ENCODE measurements at places on chromosomes 4 and X. TPM values are rescaled to one million over a fixed set of nuclear protein-coding genes. Genes with fewer than 3 reads are reported as not detected.

DNA sequence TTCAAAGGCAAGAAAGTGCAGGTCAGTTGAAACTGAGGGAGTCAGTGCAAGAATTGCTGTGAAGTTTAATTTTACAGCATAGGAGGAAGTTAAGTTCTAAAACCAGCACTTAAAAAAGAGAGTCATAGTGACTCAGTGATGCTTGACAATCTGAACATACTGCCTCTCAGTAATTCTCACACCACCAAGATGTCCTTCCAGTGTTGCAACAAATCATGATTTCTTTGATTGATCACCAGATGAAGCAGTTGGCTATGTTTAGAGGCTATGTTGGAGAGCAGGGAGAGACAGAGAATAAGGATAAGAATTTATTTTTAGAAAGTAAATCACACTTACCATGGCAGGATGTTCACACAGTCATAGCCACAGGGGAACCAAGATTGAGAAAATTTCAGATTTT is 13.2 kb downstream of the TRIM2 start:
- no peak overlapping the region for H3K27ac ChIP-seq
- H3K4me1 ChIP-seq: peaks cover 14% of the 10 kb centered on the region
- no peaks in the 10 kb centered on the region for H3K27me3 ChIP-seq
- no peaks in the 10 kb centered on the region for H3K36me3 ChIP-seq
- DNase-seq: no peak

DNA sequence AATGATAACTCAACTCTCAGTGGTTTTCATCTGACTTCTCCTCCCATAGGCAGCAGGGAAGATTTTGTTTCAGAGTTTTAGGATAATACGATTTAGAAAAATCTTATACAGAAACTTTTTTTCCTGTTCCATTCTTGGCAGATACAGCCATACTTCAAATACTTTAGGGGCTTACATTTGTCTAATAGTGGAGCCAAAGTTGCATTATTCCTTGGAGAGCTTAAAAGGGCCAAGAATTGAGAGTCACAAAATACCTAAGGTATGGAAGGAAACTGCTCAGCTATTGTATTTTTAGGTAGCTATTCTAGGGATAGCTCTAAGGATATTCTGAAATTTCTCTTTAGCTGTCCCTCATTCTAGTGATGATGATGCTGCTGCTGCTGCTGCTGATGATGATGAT is 132.9 kb upstream of the PTCHD1 start:
- H3K27me3 ChIP-seq: no peaks in the 10 kb centered on the region
- H3K4me3 ChIP-seq: no peak overlapping the region
- no peak for DNase-seq
- no peak overlapping the region for H3K27ac ChIP-seq

GRCh38 chr4:113978105-113978504 is 1.3 kb downstream of the ARSJ start:
- no peak for DNase-seq
- H3K27ac ChIP-seq: peak overlapping the region; percentile 71
- H3K4me3 ChIP-seq: peak overlapping the region; percentile 62

The BEX2 gene
- total RNA-seq: 16.3 TPM

The ASB12 gene
- total RNA-seq: not detected

The RTL5 gene
- total RNA-seq: 1.2 TPM

DNA sequence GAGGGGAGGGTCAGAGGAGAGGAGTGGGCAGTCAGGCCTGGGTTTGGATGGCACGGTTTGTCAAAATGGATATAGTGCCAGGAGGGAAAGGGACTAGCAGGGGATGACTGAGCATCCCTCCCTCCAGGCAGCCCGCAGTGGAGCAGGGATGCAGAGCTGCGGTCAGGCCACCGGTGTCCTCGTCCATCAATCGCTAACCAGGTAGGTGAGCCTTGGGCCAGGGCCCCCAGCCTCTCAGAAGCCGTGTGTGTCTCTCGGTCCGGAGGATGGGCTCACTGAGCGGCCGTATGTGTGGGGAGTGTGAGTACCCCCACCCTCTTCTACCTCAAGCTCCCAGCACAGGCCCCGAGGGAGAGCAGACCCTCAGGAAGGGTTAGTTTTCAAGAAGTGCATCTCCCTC is 538 bp upstream of the CYTL1 start:
- no peaks in the 10 kb centered on the region for H3K36me3 ChIP-seq
- H3K27ac ChIP-seq: no peak overlapping the region
- H3K4me1 ChIP-seq: peaks cover 6% of the 10 kb centered on the region
- H3K4me3 ChIP-seq: no peak overlapping the region
- H3K27me3 ChIP-seq: peaks cover 28% of the 10 kb centered on the region

- H3K27ac ChIP-seq: no peak overlapping the region
- H3K4me1 ChIP-seq: no peaks in the 10 kb centered on the region
- no peak overlapping the region for H3K4me3 ChIP-seq
- DNase-seq: no peak
- no peaks in the 10 kb centered on the region for H3K27me3 ChIP-seq
Observed at GRCh38 chr4:181219783-181220416, 1023.3 kb upstream of the TENM3 start.

GRCh38 chrX:38985375-38985774 is 184.1 kb downstream of the MID1IP1 start:
- no peaks in the 10 kb centered on the region for H3K36me3 ChIP-seq
- no peaks in the 10 kb centered on the region for H3K4me1 ChIP-seq
- no peak overlapping the region for H3K27ac ChIP-seq
- no peaks in the 10 kb centered on the region for H3K27me3 ChIP-seq
- H3K4me3 ChIP-seq: no peak overlapping the region

GRCh38 chrX:148784856-148785255 is 284.4 kb downstream of the AFF2 start:
- no peaks in the 10 kb centered on the region for H3K27me3 ChIP-seq
- no peaks in the 10 kb centered on the region for H3K36me3 ChIP-seq
- H3K4me1 ChIP-seq: no peaks in the 10 kb centered on the region
- H3K4me3 ChIP-seq: no peak overlapping the region

- DNase-seq: no peak
- H3K27ac ChIP-seq: no peak overlapping the region
- H3K4me1 ChIP-seq: no peaks in the 10 kb centered on the region
Observed at GRCh38 chr4:185817403-185817818, 5.4 kb upstream of the SORBS2 start.

- no peaks in the 10 kb centered on the region for H3K4me1 ChIP-seq
- no peak for DNase-seq
- no peak overlapping the region for H3K4me3 ChIP-seq
- peaks cover 14% of the 10 kb centered on the region for H3K27me3 ChIP-seq
Observed at GRCh38 chr4:41776466-41776865, 27.9 kb upstream of the PHOX2B start.

The RAB40AL gene
- total RNA-seq: 4.1 TPM

The AREG gene
- 13.0 TPM for total RNA-seq

DNA sequence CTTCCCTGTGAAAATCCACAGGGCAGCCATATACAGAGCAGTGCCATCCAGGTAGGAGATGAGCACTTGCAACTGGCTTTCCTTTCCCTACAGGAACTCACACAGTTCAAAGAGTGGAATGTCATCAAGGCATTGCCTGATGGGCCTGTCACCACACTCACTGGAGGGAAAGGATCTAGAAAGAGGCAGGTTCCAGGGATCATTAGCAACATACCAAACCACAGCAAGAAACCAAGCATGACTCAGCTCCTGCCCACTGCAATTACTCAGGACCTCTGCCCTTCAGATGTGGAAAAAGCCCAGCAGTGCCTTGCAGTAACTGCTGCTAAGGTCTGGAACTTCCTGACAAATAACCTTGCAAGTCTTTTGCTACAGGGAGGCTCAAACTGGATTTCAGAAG is 101.2 kb downstream of the ZNF674 start:
- H3K4me1 ChIP-seq: peaks cover 2% of the 10 kb centered on the region
- no peak for DNase-seq
- peaks cover 5% of the 10 kb centered on the region for H3K36me3 ChIP-seq
- H3K27me3 ChIP-seq: no peaks in the 10 kb centered on the region

The EXOC1L gene
- not detected for total RNA-seq

DNA sequence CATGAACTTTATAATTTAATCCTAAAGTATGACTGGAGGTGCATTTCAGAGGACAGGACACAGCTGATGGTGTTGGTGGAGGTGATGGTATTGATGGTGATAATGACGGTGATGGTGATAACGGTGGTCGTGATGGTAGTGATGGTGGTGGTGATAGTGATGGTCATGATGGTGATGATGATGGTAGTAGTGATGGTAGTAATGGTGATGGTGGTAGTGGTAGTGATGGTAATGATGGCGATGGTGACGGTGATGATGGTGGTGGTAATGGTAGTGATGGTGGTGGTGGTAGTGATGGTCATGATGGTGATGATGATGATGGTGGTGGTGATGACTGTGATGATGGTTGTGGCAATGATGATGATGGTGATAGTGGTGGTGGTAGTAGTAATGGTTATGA is 40.4 kb downstream of the SLC2A9 start:
- H3K4me3 ChIP-seq: no peak overlapping the region
- no peak overlapping the region for H3K27ac ChIP-seq
- H3K4me1 ChIP-seq: no peaks in the 10 kb centered on the region
- no peak for DNase-seq
- H3K27me3 ChIP-seq: no peaks in the 10 kb centered on the region

- no peaks in the 10 kb centered on the region for H3K36me3 ChIP-seq
- H3K4me3 ChIP-seq: no peak overlapping the region
- DNase-seq: no peak
- no peaks in the 10 kb centered on the region for H3K27me3 ChIP-seq
Observed at GRCh38 chr4:175946472-175947116, 119.0 kb upstream of the WDR17 start.

GRCh38 chr4:131002132-131002531 is 1906.2 kb downstream of the C4orf33 start:
- H3K36me3 ChIP-seq: no peaks in the 10 kb centered on the region
- DNase-seq: no peak
- no peaks in the 10 kb centered on the region for H3K4me1 ChIP-seq

The TMEM156 gene
- total RNA-seq: not detected

- no peaks in the 10 kb centered on the region for H3K27me3 ChIP-seq
- H3K36me3 ChIP-seq: no peaks in the 10 kb centered on the region
- H3K27ac ChIP-seq: no peak overlapping the region
- no peaks in the 10 kb centered on the region for H3K4me1 ChIP-seq
- H3K4me3 ChIP-seq: no peak overlapping the region
Observed at GRCh38 chrX:39677585-39677977, 420.2 kb downstream of the BCOR start.

- H3K27ac ChIP-seq: peak overlapping the region; percentile 78
- peak overlapping the region; percentile 65 for H3K4me3 ChIP-seq
- H3K36me3 ChIP-seq: no peaks in the 10 kb centered on the region
- peaks cover 66% of the 10 kb centered on the region for H3K27me3 ChIP-seq
- DNase-seq: no peak
Observed at GRCh38 chr4:108172231-108172752, 3.6 kb upstream of the LEF1 start.

The SHISA3 gene
- 0.72 TPM for total RNA-seq

DNA sequence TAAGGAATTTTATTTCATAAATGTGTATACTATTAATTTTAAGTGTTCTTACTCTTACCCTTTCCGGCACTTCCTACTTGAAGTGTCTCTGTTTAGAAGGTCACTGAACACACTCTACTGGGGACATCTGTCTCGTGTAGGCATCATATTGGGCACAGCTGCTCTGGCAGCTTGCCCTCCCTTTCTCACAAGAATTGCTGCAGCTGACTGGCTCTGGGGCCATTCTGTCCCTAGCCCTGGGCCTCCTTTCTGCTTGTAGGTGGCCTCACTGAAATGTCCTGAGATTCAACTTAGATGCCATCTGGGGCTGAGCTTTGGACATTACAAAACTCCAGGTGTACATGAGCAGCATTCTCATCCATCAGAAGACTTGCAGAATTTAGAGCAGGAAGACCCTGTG is 49.6 kb downstream of the SMAD1 start:
- H3K36me3 ChIP-seq: no peaks in the 10 kb centered on the region
- H3K27me3 ChIP-seq: no peaks in the 10 kb centered on the region
- peaks cover 7% of the 10 kb centered on the region for H3K4me1 ChIP-seq
- no peak overlapping the region for H3K27ac ChIP-seq
- H3K4me3 ChIP-seq: no peak overlapping the region
- DNase-seq: no peak

The PASD1 gene
- not detected for total RNA-seq

DNA sequence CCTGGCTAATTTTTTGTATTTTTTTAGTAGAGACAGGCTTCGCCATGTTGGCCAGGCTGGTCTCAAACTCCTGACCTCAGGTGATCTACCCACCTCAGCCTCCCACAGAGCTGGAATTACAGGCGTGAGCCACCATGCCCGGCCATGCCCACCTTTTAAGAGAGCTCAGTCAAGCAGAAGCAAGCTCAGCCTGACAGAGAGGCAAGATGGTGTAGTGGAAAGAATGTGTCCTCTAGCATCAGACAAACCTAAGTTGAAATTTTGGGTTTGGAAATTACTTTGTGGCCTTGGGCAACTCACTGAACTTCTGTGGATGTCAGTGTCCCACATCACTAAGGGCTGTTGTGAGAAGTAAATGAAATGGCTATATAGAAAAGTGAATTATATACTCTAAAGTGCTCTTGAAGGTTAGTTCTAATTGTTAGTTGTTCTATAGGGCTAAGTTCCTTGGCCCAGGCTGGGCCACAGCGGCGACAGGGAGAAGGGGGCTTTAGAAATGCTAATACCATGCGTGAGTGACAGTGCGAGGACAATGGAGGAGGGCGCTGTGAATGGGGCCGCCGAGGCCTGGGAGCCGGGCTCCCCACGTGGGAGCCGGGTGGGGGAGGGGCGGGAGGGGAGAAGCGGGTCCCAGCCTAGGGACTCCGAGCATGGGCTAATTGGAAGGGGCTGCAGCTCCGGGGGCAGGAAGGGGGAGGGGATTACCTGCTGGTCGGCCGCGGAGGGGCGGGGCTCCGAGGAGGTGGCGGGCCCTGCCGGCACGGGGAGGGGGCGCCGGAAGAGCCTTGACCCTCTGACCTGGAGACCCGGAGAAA is 15.6 kb downstream of the PJA1 start:
- no peaks in the 10 kb centered on the region for H3K36me3 ChIP-seq
- no peaks in the 10 kb centered on the region for H3K4me1 ChIP-seq
- no peak overlapping the region for H3K27ac ChIP-seq
- DNase-seq: no peak

The CFAP47 gene
- not detected for total RNA-seq

DNA sequence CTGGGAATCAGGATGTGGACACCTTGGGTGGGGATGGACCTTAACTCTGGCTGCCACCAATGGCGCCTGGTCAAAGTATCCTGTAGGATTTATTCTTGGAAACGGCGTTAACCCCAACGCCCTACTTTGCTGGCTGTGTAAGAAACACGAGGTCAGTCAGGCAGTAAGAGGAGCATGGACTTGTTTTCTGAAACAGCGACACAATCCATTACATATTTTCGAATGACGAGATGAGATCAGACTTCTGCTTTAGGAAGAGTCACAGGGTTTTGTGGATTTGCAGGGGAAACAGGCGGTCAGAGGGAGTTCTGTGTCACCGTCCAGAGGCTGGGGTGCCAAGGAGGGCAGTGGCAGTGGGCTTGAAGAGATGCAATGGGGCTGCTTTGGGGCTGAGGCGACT is 92.2 kb downstream of the TBL1X start:
- no peak for DNase-seq
- no peaks in the 10 kb centered on the region for H3K27me3 ChIP-seq
- H3K36me3 ChIP-seq: no peaks in the 10 kb centered on the region
- no peak overlapping the region for H3K4me3 ChIP-seq

- no peaks in the 10 kb centered on the region for H3K27me3 ChIP-seq
- H3K27ac ChIP-seq: no peak overlapping the region
- H3K4me3 ChIP-seq: no peak overlapping the region
- no peaks in the 10 kb centered on the region for H3K4me1 ChIP-seq
- H3K36me3 ChIP-seq: no peaks in the 10 kb centered on the region
Observed at GRCh38 chr4:143654571-143654970, 45.9 kb downstream of the FREM3 start.
